ENCODE measurements at places on chromosomes 1 and 21.

DNA sequence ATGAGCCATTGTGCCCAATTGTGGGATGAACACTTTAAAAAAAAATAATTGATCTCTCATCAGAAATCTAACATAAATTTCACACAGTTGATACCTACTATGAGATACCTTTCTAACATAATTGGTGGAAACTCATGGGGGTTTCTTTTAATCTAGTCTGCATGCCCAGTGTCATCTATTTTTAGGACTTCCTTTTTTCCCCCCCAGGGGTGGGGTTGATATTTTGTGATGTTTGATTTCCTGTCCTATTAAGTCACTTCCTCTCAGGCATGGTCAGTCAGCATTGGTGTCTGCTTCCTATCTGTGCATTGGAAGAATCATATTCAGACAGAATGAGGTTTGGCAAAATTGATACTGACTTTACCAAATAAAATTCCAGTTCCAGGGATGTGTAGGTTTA is 21.5 kb downstream of the NFYC start:
- DNase-seq = no peak

DNA sequence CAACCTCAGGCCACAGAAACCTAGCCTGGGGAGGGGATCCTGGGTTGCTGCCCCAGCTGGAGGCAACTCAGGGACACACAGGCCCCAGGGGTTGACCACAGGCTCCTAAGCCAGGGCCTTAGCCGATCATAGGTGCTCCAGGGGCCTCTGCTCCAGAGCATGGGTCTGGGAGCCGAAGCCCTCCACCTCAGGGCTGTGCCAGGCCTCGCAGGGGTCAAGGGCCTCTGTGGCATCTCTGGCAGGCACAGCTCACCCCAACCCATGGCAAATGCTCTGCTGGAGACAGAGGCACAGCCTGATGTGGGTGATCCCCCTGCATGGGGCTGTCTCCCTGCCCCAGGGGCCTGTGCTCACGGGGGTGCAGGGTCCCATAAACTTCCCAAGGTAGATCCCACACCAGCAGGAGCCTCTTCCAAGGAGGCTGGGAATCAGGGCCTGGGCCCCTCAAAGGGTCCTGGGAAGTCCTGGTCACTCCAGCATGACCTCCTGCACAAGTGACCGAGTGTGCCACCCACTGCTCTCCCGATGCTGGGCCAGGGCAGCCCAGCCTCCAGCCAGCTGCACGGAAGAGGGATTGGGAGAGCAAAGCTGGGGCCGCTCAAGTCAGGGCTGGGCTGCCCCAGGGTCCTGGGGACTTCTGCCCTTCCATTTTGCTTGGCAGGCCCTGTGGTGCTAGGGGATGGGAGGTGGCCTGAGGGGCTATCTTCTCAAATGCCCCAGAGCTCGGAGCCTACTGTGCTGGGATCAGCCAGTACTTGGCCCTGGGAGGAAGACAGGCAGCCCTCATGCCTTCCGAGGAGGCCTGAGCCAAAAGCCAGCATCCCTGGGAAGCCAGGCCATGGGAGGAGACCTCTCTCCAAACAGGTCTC is 22.2 kb upstream of the PRSS38 start:
- DNase-seq = no peak

- no peak for DNase-seq
These were observed 13.0 kb upstream of the IL10 start for GRCh38 chr1:206785182-206785765.

GRCh38 chr1:56512724-56513494 is 66.5 kb downstream of the PLPP3 start:
- DNase-seq = no peak

DNA sequence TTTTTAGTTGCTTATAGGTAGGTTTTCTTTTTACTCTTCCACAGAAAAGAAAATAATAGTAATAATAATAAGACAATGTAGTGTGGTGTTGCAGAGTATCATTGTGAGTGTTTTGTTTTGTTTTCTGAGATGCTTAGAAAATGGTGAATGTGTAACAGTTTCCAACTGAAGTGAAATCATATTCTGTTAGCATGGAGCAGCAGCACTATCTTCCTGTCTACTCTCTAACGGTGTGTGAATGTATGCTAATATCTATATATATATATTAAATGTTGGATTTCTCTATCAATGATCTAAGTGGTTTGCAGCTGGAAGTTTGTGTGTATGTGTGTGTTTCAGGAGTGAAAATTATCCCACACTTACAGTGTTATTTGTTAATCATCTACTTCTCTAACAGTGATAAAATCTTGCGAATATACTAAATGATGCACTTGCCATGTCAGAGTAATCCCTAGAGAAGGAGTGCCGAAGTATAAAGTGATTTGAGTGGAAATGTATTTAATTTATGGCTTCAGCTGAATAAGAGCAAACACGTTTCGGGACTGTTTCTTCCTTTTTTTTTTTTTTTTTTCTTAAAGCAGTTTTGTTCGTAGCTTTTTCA is 377 bp downstream of the SAMD13 start:
- DNase-seq = no peak

DNA sequence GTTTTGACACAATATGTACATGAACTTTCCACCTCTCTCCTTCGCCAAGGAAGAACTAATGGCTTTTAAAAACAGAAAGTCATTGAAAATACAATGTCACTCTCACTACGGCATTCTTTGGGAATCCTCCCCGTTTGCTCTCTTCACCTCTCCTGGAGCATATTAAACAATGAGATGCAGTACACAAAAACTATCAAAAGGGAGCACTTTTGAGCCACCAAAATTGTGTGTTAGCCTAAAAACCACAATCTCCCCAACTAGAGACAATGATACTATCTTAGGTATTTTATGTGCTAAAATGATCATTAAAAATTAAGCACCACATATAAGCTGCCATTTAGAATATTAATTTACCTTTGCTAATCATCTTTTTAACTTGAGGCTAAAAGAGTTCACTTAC is 425.5 kb downstream of the KCTD3 start:
- DNase-seq = no peak

DNA sequence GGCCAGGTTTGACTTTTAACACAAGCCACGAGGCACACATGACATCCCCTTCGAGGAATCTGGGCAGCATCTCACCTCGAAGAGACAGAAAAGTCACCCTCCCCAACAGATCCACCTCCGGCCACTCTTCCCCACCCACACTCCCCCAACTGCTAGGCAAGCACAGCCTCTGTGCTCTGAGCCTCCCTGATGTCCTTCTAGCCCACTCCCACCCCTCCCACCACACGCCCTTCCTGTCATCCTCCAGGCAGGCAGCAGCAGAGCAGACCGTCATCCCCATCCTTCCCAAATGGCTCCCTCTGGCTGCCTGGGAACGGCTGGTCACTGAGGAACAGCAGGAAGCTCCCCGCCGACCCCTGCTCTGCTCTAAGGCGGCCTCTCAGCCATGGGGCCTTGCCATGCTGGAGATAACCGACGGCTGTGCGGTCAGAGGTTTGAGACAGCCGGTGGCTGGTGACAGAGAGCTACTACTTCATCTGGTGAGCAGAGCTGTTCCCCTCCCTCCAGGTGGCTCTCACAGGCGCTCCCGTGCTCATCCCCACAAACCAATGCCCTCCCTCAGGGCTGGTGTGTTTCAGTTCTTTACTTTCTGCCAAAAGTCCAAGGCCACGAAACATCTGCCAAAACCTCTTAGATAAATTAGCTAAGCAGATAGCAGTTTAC is 25.6 kb downstream of the NPHP4 start:
- peak; percentile 56 for DNase-seq

DNA sequence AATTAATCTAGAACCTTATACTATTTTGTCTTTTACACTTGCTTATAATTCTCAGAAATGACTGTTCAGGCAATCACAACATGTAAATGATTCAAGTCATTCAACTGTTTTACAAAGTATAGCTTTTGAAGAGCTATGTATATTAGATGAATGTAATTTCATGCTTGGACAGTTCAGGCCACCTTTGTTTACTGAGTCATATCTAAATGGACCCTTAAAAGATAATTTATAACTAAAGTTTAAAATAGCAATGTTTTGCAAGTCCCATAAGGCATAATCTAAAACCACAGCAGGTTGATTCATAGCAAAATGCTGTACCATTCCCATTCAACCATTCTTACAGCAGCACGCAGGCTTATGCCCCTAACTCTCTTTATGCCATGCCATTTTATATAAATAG is 64.8 kb downstream of the PIK3R3 start:
- DNase-seq = no peak

DNA sequence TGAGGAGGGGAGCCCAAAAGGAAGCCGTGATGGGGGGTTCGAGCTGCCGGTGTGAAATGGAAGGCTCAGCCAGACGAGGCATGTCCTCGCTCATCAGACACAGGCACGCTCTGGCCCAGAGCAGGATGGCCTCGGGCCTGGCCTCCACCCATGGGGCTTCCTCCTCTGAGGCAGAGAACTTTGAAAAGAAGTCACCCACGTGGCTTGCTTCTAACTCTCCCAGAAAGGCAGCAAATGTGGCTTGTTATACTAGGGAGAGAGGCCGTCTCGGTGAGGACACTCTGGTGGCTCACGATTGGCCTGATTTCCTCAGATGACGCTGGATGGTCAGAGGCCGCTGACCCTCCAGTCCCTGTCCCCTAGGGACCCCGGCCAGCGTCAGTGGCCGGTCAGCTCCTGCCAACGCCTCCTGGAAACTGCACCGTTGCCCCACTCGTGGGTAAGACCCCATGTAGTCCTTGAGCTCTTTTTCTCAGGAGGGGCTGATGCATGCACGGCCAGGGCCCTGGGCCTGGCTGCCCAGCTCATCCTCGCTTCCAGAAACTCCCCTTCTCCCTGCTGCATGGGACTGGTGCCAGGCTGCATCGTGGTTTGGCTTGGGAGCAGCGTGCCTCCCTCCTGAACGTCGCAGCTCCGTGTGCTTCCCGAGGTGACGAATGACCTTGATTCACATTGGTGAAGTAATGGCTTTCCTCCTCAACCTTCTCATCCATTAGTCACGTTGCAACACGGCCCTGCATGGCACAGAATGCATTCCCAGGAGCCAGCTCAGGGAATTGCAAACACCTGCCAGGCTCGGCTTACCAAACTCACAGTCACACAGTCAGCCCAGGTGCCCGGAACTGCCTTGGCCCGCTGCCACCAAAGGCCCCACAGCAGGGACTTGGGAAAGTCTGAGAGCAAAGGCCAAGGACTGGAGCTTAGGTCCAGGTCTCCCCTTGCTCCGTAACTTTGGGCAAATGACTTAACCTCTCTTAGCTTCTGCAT is 58.8 kb downstream of the TOMM20 start:
- DNase-seq = peak; percentile 87

- no peak for DNase-seq
These were observed 65.4 kb downstream of the LUZP1 start for GRCh38 chr1:23103001-23103889.

- DNase-seq = no peak
These were observed 84.4 kb upstream of the CXADR start for GRCh38 chr21:17428484-17428869.

DNA sequence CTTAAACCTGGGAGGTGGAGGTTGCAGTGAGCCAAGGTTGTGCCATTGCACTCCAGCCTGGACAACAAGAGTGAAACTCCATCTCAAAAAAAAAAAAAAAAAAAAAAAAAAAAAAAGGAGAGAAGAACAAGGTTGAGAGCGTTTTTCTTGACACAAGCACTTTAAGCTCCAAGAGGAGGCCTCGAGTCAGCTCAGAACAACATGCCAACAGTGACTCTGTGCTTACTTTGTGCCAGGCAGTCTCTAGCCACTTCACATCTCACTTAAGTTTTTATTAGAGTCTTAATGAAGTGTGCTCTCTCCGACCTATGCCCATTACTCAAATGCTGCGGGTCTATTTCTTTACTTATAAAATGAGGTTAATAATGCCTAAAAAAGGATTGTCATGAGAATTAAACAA is 13.0 kb downstream of the ATP1A1 start:
- DNase-seq = no peak

DNA sequence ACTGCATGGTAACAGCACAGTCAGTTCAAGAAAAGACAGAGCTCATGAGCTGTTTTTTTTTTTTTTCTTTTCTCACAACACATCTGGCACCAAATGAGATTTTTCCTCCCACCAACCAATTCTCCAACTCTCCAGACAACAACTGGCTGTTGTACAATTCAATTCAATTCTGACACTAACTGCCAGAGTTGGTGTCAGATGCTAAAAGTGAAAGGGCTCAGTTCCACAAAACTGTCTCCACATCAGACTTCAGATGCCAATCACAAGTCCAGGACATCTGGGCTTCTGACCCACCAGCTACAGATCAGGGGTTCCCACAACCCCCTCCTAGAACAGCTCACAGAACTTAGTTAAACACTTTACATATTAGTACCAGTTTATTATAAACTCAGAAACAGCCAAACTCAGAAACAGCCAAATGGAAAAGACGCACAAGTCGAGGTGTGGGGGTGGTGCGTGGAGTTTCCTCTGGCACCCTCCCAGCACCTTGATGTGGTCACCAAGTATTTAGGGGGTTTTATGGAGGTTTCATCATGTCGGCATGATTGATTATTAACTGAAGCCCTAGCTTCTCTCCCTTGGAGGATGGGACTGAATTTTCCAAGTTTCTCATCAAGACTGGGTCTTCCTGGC is 39.2 kb upstream of the LRRC8D start:
- DNase-seq = no peak

- DNase-seq = no peak
These were observed 27.3 kb downstream of the GPR157 start for GRCh38 chr1:9101510-9102146.

DNA sequence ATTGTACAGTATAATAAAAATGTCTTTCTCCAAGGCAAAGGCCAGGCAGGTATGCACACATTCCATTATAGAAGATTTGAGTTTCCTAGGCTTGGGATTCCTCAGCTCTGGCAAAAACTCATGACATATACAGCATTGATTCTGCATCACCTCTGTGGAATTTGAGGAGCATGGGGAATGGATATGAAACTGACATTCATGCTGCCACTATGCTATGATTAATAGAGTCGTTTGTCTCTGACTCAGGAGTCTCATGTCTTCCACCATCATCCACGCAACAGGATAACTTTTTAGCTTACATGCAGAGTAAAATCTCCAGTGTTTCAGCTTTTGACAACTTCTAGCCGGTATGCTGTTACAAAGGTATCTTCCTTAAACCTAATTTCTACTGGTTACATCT is 49.8 kb upstream of the ADORA3 start:
- no peak for DNase-seq

DNA sequence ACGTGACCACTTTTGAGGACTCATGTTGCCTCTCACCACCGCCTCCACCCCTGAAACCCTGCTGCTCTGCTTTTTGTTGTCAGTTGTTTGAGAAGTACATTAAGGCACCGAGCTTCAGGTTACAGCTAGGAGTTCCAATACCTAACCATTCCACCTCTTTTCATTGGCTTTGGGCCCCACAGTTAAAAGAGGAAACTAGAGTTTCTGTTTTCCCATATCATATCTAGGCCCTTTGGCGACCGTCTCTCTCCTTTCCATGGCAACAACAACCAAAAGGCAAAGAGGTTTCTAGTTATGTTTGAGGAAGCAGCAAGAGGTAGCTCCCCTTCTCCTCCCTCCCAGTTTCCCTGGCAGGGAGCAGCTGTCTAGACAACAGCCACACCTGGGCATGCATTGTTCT is 5.9 kb downstream of the ANKRD35 start:
- no peak for DNase-seq

GRCh38 chr1:201022820-201023516 is 546 bp downstream of the KIF21B start:
- no peak for DNase-seq

DNA sequence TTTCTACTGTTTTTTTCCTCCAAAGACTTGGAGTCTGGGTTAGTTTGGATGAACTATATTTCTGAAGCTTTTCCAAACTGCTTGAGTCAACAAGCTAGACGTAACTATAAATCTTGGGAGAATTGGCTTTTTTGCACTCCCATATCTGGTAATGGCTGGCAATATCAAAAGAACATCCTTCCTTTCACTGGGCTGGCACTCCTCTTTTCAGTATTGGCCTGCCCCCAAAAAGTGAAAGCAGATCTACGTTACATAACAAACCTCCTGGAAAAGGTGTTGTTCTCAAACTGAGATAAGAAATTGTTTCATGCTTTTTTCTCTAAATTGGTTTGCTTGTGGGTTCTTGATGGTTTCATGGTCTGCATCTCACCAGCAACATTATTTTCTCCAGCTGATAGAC is 499.3 kb downstream of the NEGR1 start:
- no peak for DNase-seq
